ENCODE measurements at places on chromosomes 3 and 15.

- DNase-seq, result no peak
Measured at GRCh38 chr3:46935168-46935858, 41.2 kb downstream of the CCDC12 start.

GRCh38 chr15:72998226-72998625, 54.0 kb upstream of the NEO1 start:
- DNase-seq, result no peak

DNA sequence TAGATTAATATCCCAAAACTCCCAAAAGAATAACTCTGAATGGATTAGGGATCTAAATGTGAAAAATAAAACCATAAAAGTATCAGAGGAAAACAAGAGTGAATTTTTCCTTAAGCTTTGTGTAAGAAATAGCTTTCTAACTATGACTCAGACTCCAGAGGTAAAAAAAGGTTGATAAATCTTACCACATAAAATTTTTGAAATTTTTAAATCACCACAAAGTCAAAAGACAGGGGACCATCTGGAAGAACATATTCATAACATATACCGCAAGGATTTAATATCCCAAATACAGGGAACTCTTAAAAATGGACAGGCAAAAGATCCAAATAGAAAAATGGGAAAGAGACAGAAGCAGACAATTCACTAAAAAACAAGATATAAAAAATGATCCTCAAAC, 145.0 kb downstream of the ARNT2 start:
- no peak for DNase-seq

GRCh38 chr3:10245081-10245712, 3.1 kb upstream of the TATDN2 start:
- no peak for DNase-seq

DNA sequence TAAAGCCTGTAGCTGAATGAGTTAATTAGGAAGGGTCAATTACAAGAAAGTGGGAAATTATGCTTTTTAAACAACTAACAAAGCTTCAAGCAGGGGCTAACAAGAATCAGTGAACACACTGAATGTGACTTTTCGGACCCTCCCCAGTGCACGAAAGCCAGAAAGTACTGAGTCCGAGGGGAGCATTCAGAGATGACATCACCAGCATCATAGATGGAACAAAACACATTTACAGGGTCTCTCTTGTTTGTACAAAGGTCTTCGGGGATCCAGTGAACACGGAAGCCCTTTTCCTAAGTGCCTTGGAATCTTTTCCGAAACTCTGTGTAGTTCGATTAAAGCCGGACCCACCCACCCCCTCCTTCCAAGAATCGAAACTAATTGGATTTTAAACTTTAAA, 829 bp downstream of the DCP1A start:
- no peak for DNase-seq

- peak; percentile 15 for DNase-seq
Measured at GRCh38 chr15:85168642-85169173, 187.1 kb downstream of the PDE8A start.

GRCh38 chr3:4774531-4774930, 204.7 kb upstream of the BHLHE40 start:
- no peak for DNase-seq

DNA sequence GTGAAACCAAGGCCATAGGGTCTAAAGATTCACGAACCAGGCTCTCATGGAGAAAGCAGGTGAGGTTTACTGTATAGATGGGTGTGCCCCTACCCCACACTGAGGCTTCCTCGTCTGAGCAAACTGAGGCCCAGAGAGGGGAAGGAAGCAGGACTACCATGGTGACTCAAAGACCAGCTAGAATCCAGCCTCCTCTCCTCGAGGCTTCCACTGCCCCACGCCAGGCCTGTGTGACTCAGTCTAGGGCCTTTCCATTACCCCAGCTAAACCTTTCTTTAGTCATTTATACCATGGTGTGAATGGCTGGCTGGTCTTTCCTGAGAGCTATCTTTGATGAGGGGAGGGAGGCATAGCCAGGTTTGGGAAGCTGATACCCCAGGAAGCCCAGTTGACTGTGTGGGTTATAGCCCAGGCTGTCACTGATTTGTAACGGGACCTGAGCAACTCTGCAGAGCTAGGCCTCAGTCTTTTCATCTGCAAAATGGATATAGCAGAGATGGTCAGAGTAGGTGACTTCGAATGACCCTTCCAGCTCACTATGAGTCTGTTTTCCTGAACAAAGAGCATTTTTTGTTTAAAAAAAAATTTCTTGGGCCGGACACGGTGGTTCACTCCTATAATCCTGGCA, 3.0 kb upstream of the RHO start:
- no peak for DNase-seq

GRCh38 chr3:105729667-105730066, 139.1 kb downstream of the CBLB start:
- no peak for DNase-seq

- DNase-seq, result no peak
Measured at GRCh38 chr3:107251819-107252218, 125.4 kb upstream of the CCDC54 start.

DNA sequence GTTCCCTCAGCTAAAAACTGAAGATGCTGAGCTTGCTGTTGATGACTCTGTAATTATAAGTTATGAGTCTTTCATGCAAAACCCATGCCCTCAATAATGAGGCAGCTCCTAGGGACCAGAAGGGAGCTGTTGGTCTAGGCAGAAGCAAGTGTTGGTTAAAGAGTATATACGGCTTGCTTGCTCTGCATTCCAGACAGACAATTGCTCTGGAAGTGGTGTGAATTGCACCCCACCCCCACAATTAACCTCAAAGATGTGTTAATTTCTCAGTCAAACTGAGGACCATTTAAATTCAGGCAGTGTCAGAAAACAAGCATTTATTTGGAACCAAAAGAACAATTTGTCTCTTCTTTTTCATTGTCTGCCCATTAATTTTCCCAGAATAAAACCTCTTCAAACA, 163.5 kb upstream of the EOMES start:
- no peak for DNase-seq

DNA sequence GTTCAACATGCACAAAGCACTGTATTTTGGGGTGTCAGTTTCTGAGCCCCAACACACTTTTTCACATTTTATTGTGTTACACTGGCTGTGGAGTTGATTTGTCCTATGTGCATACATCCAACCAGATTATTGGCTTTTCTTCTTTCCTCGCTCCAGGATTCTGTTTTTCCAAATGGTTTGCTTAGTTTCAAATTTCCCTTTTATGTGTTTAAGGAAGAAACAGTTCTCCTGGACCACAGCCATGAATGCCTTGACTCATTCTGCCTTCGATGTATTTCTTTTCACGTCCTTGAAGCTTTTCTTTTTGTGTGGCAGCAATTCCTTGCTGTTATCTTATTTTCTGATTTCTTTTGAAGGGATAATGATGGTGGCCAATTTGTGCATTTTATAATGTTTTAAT, 53.8 kb downstream of the CACNA2D3 start:
- DNase-seq, result no peak

GRCh38 chr3:17605032-17605431, 137.4 kb downstream of the TBC1D5 start:
- DNase-seq, result no peak

GRCh38 chr3:26535151-26535550, 87.4 kb upstream of the LRRC3B start:
- DNase-seq, result no peak

DNA sequence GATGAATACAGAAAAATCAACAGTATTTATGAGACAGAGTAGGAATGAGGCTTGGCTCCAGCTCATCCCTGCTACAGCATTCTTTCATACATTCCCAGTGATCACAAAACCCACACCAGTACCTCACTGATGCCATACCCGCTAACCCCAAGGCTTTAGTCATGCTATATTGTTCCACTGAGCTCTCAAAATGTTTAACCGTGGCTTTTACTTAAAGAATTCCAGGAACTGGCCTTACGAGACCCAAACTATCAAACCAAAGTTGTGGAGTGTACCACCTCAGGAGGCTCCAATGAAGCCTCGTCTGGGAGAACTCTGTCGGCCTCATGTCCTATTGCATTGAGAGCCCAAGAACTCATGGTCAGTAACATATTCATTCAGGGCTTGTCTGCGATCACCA, 278.9 kb downstream of the ULK4 start:
- no peak for DNase-seq

- peak; percentile 54 for DNase-seq
Measured at GRCh38 chr3:108914774-108915641, 38.7 kb downstream of the GUCA1C start.

GRCh38 chr15:92930776-92931175, 30.7 kb downstream of the CHD2 start:
- DNase-seq, result no peak

DNA sequence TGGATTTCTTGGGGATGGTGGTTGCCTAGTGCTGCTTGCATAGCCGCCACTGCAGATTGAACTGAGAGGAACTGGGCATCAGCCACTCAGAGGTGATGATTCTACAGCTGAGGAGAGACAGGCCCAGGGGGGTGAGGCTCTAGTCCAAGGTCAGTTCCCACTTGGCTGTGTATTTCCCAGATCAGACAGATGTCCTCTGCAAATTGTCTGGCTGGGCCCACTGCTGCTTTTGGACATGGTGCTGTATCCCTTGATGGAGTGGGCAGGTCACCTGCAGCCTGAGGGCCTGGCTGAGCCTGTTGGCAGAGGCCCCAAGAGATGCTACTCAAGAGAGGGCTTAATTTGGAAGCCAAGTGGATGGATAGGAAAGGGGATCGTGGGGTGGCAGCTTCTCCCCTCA, 124.5 kb upstream of the CTDSPL start:
- no peak for DNase-seq

GRCh38 chr15:78914027-78914764, 30.6 kb downstream of the CTSH start:
- no peak for DNase-seq

DNA sequence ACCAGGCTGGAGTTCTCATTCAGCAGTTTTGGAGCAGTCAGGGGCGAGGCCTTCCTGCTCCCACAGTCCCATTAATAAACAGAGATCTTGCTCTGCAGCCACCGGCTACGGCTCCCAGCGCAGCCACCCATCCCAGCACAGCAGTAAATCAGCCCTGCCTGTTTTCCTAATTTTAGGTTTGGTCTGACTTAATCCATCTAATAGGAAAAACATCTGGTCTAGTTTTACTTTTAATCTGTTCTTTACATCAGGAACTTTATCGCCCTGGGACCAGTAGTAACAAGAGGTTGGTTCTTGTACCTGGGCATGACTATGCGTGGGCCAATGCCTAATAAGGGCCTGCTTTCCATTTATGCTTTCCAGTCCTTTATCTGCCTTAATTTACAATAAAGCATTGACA, 264.0 kb upstream of the DPH6 start:
- no peak for DNase-seq

GRCh38 chr15:82921242-82921641, 31.3 kb downstream of the HOMER2 start:
- no peak for DNase-seq

GRCh38 chr15:38698254-38698653, 133.6 kb upstream of the RASGRP1 start:
- no peak for DNase-seq

GRCh38 chr3:49397470-49397869, 14.3 kb downstream of the RHOA start:
- DNase-seq, result no peak

GRCh38 chr15:76575679-76576078, 239.1 kb downstream of the ISL2 start:
- no peak for DNase-seq

GRCh38 chr3:36652104-36652503, 112.2 kb downstream of the DCLK3 start:
- no peak for DNase-seq

DNA sequence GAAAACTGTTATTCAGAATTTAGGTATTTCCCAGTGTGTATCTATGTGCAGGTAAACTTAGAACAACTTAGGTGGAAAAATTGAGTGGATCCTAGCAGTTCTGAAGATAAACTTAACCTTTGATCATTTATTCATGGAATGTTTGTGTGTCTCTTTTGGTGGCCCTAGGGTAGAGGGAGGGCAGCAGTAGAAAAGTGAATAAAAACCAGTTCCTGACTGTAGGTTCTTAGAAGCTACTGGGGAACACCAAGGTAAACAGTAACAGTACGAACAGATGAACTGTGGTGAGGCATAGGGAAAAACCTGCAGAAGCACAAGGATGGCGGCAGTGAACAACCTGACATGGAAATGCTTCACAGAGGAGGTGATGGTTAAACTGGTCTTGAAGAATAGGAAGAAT, 2.5 kb downstream of the SNRK start:
- no peak for DNase-seq

DNA sequence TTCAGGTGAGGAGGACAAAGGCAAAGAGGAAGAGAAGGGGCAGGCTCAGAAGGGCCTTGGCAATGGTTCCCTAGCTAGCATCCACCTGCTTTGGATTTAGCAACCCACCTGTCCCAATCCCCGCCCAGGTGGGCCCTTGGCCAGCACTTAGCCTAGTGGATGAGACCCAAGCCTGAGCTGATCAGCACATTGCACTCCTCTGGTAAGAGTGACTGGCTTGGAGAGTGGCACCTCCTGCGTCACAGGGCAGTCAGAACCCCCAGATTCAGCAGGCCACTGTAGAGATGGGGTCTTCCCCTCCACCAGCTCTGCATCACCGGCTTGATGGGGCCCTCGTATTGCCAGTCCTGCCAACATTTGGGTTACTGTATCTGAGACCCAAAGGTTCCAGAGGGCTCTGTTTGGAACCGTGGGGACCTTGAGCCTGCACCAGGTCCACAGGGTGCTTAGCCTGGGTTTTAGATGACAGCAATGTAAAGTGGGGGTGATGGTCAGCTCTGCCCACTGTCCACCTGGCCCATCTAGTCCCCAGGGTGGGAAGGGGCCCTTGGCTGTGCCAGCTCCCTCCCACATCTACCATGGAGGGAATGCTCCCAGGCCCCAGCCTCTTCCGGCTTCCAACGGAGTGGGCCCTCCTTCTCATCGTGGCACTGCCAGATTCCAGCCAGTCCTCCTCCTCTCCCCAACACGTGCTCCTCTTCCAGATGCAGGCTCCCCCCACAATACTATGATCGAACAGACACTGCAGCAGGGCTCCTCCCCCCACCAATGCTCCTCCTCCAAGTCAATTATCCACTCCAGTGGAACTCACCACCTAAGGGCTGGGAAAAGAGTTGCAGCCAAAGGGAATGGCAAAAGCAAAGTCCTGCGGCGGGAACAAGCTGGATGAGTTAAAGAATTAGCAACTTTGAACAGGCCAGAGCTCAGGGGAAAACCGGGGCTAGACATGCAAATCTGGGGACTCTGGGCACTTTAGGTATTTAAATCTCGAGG, 45.7 kb downstream of the LHFPL4 start:
- DNase-seq, result no peak

DNA sequence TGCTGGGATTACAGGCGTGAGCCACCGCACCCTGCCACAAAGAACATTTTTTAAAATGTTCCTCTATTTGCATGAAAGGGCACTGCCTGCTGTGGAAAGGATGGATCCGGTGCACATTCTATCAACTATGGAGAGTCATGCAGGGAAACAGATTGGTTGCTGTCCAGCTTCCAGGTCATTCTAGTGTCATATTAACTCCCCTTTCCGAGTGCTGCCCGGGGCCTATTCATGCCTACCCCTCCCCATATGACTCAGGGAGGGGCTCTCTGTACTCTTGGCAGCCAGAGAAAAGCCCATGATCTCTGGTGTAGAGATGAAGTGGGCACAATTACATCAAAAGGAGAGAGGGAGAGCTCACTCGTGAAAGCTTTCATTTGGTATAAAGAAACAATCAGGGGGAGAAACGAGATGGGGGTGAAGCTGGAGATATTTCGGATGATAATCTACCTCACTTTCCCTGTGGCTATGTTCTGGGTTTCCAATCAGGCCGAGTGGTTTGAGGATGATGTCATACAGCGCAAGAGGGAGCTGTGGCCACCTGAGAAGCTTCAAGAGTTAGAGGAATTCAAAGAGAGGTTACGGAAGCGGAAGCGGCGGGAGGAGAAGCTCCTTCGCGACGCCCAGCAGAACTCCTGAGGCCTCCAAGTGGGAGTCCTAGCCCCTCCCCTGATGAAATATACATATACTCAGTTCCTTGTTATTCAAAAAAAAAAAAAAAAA, 16.1 kb upstream of the AHSG start:
- DNase-seq, result no peak
